ENCODE measurements at places on chromosomes 12 and 14.

GRCh38 chr14:90603841-90604240, 207.0 kb downstream of the CALM1 start:
- DNase-seq = no peak

GRCh38 chr14:81557146-81557545, 23.5 kb upstream of the SEL1L start:
- no peak for DNase-seq

DNA sequence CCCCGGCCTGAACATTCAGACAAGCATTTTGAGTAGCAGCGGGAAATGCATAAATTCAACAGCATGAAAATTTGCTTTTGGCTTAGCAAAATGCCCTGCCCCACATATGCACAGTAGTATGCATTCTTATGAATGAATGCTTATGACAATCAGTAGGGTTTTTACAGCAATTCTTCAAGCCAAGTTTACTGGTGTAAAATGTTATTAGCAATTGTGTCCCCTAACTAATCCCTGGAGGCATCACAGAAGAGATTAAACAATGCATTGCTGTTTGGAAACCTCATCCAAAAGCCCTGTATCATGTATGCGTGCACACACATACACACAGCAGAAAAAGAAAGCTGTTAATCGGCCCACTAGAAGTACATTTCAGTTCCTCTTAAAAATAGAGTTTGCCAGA, 406.5 kb downstream of the LRIG3 start:
- no peak for DNase-seq

DNA sequence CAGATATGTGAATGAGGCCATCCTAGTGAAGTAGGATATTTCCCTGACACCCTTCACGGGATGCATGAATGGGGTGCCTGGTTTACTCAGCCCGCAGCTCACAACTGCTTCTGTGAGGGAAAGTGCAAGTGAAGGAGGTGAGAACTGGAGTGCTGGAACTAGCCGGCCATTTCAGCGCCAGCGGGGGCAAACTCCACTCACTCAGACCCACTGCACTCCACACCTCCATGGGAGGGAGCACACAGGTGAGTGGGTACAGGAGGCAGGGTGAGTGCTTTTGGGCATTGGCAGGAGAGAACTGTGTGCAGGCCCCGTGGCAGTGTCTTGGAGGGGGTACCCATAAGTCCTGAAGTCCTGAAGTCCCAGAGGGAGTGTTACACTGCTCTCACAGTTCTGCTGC, 1008.4 kb downstream of the SLC6A15 start:
- DNase-seq = no peak

DNA sequence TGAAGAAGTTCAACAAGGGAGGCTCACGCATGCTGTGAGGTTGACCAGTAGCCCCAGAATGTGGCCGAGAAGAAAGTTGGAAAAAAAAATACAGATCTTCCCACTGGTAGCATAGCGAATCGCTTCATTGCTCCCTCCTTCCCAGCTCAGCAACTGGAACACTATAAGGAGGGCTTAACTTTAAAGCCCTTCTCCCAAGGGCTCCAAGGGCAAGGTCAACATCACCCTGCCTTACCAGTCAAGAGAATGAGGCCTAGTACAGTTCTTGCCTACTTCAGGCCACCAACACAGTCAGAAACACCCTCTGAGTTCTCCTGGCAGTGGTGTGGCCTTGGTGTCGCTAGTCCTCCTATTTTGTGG, 14.4 kb downstream of the OXA1L start:
- DNase-seq = no peak

GRCh38 chr14:105168093-105168420, 519 bp downstream of the JAG2 start:
- no peak for DNase-seq

DNA sequence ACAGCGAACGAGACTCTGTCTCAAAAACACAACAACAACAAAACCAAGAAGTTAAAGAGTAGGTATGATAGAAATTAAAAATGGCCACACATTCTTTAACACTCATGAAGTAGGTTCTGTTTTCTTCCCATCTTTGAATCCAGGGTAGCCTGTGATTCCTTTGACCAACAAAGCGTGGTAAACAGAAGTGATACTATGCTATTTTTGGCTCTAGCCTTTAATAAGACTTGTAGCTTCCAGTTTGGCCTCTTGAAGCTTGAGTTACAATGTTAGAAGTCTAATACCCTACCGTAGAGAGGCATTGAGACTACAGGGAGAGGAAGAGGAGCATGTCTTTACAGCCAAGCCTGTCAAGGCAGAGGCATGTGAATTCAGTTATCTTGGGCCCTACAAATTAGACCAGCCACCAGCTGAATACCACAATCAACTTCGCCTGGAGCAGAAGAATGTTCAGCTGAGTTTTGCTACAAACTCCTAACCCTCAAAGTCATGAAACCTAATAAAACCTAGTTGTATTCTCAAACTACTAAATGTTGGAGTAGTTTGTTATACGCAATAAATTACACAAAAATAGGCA, 4.9 kb upstream of the NEMF start:
- DNase-seq = no peak

- peak; percentile 8 for DNase-seq
Measured at GRCh38 chr12:65962921-65963861, 138.9 kb downstream of the HMGA2 start.

GRCh38 chr14:77838831-77839511, 39.1 kb downstream of the ADCK1 start:
- DNase-seq = no peak

DNA sequence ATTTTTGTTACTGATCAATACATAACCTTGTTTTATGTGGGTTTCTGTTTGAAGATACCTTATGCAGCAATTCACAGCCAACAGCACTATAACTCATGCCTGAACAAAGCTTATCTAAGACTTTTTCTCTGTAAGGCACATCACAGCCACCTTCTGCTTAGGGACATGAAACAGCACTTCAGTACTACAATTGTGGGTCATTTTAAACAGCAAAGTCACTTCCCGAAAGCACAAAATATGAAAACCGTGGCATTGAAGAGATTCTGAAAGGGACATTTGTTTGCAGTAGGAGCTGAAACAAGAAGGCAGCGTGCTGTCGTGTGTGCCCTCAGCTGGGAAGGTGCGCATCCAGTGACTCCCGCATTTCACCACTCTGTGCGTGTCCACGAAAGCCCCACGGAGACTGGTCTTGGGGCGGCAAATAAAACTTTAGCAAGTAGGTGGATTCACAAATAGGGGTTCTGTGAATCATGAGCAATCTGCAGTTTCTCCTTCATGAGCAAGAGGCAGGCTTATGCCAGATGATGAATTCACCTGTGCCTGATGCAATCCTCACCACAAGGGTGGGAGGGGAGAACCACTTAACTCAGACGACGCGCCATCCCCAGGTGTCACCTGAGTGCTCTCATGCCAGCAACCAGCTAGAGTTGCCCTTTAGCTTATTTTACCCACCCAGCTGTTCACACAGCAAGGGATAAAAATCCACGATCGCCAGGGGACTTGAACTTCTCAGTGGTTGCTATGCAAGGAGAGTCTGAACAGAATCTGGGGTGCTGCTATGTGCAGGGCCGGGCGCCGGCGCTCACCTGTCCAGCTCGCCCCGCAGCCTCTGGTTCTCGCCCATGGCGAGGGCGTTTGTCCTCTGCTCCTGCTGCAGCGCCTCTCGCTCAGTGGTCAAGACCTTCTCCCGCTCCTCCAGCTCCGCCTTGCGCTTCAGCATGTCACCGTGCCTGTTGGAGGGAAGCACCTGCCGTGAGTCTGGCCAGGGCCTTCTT, 54.9 kb upstream of the GPR68 start:
- no peak for DNase-seq

DNA sequence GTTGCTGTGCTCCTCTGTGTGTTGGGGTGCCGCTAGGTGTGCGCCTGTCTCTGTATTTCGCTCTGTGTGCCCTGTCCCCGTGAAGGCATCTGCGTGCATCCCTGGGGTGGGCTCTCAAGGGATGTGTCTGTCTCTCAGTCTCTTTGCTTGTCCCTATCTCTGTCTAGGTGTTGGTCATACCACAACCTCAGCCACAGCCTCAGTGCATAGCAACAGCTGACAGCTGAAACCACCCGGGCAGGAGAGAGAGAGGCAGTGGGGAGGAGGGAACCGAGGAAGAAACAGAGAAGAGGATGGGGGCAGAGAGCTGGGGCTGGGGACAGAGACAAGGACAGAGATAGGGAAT, 953 bp upstream of the NXPH4 start:
- no peak for DNase-seq

DNA sequence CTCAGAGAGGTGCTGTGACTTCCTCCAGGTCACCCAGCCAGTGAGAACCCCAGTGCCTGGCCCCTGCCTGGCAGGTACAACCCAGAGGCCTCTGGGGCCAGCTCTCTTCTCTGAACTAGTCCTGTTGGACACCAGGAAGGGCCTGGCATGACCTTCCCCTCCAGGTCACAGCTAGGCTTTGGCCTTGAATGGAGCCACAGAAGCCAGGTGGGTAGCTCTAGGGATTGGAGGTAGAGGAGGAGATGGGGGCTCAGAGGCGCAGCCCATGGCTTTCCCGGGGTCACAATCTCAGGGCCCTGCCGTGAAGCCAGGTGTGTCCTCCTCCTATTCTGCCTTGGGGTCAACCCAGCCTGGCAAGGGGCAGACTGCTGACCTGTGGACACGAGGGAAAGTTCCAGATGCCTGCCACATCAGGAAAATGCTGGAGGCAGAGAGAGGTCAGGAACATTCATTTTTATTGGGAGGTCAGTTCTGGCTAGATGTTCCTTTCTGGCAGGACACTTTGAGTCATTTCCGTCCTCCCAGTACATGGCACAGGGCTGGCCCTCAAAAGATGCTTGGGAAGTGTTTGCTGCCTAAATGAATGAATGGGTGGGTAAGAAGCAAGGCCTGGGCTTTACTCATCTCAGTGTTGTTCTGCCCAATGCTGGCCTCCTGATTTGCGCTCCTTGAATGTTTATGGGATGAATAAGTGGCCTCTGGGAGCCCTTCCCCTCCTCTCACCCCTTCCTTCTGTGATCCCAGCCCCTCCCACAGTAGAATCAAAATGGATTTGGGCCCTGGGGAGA, 25.4 kb downstream of the FAM222A start:
- no peak for DNase-seq

- DNase-seq = no peak
Measured at GRCh38 chr14:55938249-55938791, 179.9 kb upstream of the PELI2 start.

DNA sequence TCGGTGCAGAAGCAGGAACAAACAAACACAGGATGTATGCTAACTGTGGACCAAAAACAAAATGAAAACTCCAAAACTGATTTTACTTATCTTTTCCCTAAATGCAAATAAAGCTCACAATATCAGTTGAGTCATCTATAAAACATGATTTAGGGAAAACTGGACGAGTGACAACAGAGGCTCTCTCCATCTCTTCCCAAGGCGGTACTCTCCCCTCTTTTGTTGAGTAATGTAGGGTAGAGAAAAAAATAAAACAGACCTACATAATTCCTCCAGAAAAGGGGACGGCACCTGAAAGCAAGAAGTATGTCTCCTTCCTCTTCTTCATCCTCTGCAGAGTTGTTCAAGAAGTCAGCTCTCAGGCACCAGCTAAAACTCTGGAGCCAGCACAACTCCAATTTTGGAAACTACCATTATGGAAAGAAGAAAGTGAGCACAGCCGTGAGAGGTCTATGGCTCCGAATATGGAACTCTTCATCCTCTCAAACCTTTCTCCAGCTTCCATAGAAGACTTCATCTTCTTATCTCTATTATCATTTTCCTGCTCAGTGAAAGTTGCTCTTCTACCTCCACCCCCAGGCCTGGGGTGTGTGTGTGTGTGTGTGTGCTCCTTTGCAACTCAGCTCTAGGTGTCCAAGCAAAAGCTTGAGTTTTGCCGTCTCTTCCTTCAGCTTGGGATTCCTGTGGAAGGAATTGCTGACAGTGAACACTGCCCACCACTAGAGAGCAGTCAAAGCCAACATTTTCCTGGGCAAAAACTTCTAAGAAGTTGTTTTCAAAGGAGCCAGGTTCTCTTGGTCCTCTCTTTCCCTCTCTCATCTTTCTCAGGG, 155.4 kb downstream of the DIO2 start:
- DNase-seq = peak; percentile 37

- no peak for DNase-seq
Measured at GRCh38 chr12:53055471-53056266, 5.8 kb downstream of the TNS2 start.

DNA sequence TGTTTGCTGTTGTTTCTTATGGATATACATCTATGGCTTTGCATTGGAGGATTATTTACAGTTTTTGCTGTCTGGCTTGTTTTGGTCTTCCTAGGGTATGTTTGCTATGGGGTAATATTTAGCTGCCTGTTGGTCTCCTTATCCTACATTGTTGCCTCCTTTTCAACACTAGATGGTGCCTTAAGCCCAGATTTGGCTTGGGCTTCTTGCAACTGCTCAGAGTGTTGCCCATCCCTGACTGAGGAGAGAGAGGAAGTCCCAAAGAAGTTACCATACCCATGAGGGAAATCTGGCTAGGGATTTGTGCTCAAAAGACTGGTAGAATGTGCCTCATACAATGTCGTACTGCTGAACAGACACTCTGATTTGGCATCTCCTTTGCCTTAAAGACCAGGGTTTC, 94.6 kb upstream of the MUCL1 start:
- peak; percentile 10 for DNase-seq

- peak; percentile 53 for DNase-seq
Measured at GRCh38 chr14:104820669-104821228, 19.8 kb downstream of the ZBTB42 start.

- DNase-seq = no peak
Measured at GRCh38 chr14:61120576-61120975, 139.5 kb downstream of the SLC38A6 start.

DNA sequence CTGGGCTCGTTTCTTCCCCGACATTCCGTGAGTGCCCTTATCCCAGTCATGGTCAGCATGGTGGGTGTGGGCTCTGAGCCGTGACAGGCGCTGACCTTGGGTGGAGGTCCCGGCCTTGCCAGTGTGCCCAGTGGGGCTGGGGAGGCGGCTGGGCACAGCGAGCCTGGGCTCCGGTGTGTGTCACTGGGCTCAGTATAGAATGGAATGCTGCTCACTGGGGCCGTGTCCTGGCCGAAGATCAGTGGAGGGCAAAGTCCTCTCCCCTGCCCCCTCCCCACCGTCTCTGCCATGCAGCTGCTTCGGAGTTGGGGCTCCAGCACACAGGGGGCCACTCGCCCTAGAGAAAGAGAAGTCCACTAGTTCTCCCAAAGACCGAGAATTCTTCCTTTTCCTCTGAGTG, 164.4 kb downstream of the TSPAN9 start:
- no peak for DNase-seq

DNA sequence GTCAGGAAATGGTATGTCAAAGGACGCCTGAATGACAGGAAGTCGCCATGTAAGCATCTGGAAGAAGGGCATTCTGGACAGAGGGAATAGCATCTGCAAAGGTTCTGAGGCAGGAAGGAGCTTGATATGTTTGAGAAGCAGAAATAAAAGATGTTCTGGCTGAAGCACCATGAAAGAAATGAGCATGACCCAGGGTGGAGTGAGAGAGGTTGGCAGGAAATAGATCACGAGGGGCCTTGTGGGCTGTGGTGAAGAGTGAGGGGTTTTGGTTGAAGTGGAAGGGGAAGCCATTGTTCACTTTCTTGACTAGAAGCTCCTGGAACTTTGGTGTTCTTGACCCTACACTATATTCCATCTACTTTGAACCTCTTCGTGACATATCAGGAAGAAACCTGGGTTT, 99.4 kb upstream of the PARP11 start:
- no peak for DNase-seq

DNA sequence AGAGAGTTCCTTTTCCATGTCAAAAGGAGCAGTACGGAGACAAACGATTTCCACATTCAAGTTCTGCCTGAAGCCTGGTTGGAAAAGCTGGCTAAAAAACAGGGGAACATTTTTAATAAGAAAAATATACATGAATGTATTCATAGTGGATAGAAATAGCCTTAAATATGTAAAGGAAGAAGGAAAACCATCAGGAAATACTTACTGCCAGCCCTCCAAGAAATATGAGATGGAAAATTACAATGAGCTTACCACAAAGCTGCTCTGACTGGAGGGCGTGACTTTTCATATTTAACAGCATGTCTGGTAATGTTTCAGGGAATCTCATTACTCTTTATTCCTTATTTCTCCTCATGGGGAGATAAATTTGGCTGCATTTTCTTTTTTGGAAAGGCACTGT, 75.9 kb upstream of the ZDHHC17 start:
- no peak for DNase-seq
